ENCODE measurements at places on chromosomes 11 and 22.

DNA sequence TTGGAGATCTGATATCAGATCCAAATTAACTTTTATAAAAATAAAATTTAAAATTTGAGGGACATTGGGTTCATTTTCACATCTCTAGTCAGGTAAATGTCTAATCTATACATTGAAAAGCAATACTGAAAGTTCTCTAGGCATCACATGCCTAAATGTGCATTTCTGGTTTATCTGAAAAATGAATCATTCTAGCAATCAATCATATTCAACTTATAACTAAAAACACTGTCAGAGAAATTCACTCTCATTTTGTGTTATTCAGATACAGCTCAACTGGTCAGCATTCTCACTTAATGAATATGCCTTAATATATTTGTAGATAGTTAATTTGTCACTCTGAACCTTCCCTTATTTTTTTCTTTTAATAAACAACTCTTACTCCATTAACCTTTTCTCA lies 243.2 kb downstream of the CASP12 start:
- no peak for DNase-seq

- no peak for DNase-seq
Measured at GRCh38 chr11:57652662-57653061, 3.0 kb upstream of the YPEL4 start.

DNA sequence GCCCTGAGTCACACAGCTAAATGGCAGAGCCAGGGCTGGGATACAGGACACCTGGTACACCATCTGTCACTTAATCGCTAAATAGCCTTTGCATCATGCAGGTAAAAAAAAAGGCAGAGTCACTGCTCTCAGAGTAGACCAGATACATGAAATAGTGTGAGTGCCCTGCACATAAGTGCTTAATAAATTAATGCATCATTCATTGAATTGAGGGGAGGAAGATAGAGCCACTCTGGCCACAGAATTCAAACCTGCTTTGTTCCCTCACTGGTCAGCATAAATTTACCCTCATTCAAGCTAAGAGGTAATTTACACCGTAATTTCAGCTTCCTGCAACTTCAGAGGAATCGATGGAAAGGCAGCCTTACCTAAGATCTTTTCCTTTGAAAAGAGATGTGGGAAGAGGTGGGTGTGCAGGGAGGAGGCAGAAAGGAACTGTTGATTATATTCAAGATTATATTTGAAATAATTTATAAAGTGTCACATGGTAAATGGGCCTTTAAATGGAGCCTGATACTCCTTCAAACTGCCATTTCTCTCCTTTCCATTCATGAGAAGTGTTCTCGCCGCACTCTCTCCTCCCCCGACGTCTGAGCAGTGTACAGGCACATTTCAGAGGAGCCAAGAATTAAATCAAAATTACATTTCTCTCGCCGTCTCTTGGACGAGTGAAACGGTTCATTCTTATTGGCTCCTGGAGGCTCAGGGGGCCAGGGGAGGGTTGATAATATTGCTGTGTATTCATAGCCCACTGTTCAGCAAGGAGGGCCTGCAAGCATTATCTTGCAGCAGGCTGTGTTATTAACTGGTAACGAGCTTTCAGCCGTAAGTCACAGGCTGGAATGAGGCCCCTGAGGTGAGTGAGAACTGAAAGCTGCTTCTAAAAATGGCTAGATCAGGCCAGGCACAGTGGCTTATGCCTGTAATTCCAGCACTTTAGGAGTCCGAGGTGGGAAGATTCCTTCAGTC lies 52.2 kb upstream of the HMGXB4 start:
- no peak for DNase-seq

GRCh38 chr22:43905681-43906080 lies 13.9 kb upstream of the PNPLA5 start:
- no peak for DNase-seq

DNA sequence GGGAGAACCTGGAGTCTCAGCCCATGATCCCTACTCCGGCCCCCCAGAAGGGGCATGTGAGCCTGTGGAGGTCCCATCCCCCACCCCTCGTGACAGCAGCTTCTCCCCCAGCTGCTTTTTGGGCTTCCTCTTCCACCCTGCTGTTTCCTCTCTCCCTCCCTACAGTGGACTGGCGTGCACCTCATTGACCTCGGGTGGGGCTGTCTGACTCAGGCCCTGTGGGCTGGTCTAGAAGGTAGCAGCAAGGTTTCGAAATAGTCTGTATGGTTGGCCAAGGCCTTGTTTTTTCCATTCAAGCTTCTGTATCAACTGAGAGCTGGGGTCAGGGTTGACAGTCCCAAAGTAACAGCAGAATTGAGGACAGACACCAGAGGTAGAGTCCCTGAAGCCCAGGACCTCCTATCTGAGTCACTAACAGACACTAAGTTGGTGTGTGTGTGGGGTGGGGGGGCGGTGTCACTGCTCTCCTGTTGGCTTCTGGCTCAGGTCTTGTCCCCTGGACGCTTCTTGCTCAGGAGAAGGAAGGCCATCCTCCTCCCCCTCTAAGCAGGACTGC lies 7.7 kb downstream of the SLC37A2 start:
- DNase-seq: no peak

- no peak for DNase-seq
Measured at GRCh38 chr11:76348348-76348747, 32.6 kb downstream of the THAP12 start.

- DNase-seq: no peak
Measured at GRCh38 chr22:50048061-50048765, 9.9 kb downstream of the TTLL8 start.

GRCh38 chr11:31725176-31725575 lies 85.9 kb downstream of the PAX6 start:
- DNase-seq: no peak

GRCh38 chr11:134504146-134504905 lies 92.3 kb upstream of the B3GAT1 start:
- DNase-seq: no peak

DNA sequence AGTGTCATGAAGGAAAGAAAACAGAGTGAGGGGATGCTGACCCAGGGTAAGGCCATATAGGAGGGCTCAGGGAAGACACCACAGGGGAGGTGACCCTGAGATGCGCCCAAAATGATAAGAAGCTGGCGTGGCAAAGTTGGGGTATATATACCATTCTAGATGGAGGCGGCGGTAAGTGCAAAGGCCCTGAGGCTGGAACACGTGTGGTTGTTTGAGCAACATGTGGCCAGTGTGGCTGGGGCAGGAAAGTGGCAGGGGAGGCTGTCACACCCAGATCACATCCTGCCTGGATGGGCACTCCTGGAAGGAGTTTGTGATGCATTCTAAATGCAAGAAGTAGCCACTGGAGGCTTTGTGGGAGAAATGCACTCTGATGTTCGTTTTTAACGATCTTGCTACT lies 70.2 kb downstream of the CYTH4 start:
- no peak for DNase-seq

- no peak for DNase-seq
Measured at GRCh38 chr22:47063071-47063509, 300.6 kb downstream of the TBC1D22A start.

- no peak for DNase-seq
Measured at GRCh38 chr22:21449531-21450319, 17.5 kb upstream of the TMEM191C start.

GRCh38 chr11:76768088-76768908 lies 14.9 kb upstream of the TSKU start:
- DNase-seq: no peak

DNA sequence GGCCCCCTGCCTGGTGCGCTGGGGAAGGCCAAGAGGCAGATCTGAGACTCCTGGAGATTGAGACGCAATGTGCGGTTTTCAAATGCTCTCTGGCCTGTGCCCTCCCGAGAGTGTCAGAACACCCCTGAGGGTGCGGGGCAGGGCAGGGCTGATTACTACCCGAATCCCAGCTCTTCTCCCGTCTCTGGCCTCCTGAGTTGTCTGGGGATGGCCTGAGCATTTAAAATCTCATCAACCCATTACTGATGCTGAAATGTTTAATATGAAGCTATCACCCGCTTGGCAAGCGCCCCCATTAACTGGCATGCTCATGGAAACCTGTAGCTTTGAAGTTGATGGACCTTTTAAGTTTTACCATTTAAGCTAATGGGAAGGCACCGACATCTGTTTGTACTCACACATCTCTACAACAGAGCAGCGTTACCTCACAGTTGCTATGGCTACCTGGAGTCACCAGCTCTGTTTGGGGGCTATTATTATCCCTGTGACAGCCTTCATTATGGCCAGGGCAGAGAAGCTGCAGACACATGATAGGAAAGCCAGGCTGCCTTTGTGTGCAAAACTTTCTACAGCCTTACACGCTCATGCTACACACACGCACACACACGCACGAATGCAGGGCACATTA lies 3.6 kb upstream of the MB start:
- no peak for DNase-seq

GRCh38 chr11:9689721-9690120 lies 25.8 kb downstream of the SWAP70 start:
- DNase-seq: no peak

DNA sequence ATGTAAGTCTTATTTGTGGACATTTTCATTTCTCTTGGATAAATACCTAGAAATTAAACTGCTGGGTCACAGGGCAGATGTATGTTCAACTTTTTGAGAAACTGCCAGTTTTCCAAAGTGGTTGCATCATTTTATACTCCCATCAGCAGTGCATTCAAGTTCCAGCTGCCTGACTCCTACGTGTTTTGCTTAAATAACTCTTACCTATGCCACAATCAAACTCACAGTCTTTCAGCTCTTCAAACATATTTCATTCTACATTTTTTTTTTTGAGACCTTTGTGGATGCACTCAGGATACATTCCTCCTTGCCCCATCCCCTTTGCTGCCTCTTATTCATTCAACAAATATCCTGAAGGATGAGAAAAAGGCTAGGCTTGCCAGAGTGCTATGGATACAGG lies 9.2 kb downstream of the TCF20 start:
- no peak for DNase-seq

DNA sequence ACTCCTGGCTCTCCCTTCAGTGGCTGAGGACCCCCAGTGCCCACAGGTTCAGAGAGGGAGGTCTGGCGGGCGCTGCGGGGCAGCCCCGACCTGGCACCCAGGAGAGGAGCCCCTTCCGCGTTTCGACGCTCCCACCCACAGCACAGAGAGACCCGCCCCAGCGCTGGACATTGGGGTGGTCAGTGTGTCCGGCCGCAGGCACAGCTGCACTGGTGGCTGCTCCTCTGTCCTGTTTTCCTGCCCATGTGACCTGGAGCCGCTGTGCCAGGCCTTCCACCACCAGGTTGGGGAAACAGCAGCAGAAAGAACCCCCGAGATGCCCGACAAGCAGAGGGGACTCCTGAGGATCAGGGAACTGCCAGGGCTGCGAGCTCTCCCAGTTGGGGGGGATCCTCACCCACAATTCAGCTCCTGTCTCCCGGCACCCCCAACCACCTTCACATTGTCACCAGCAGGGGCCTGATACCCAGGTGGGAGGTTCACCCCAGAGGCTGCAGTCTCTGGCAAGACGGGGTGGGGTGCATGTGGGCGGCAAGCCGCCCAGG lies 13.6 kb downstream of the KRTAP5-5 start:
- no peak for DNase-seq

DNA sequence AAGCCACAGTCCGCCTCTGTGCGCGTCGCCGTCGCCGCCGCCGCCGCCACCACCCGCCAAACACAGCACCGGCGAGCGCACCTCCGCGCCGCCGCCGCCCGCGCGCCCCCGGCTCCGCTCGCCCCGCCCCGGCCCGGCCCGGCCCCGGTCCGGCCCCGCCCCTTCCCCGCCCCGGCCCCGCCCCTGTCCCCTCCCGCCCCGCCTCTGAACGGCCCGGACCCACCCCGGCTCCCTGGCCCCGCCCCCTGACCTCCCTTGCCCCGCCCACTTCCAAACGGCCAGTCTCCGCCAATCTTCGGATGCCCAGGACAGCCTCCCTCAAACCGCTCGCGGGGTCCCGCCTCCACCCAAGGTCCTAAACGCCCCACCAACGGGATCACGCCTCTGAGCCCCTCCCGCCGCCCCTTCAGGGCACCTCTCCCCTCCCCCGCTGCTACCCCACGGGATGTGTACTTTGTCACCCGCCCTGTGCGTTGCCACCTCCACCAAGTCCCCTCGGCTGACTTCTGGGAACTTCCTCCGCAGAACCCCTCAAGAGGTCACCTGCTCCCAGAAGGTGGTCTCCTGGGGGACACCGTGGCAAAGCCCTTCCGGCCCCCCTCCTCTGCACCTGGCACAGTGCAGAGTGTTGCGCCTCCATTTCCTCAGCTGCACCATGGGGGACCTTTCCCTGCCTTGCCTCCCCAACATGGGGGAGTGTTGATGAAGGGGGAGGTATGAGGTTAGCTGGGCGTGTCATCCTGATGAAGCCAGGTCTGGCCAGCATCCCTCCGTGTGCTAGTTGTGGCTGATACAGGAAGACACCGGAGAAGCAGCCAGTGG lies at the start of gene KIAA0930:
Gene KIAA0930, minus strand, starts transcription at position 85 of the 822 bp plus-strand sequence. CDS start 191 bp downstream, outside the sequence.
- peak; percentile 85 for DNase-seq

- peak; percentile 29 for DNase-seq
Measured at GRCh38 chr11:9758637-9759518, 95.0 kb downstream of the SWAP70 start.

DNA sequence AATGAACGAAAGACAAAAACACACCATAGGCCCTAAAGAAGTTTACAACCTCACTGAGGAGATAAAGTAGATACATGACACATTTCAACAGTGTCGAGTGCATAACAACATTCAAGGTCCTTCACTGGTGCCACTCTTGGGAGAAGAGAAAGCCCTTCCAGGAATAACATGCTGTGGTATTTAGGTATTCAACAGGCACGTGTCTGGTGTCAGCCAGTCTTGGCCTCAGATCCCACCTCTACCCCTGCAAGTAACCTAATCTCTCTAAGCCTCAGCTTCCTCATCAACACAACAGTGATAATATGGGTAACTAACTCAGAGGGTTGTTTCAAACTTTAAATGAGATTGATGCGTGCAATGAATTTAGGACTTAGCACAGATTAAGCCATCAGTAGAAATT lies 235.0 kb upstream of the ZC3H12C start:
- no peak for DNase-seq

- peak; percentile 33 for DNase-seq
Measured at GRCh38 chr11:113874581-113875233, 665 bp downstream of the USP28 start.

DNA sequence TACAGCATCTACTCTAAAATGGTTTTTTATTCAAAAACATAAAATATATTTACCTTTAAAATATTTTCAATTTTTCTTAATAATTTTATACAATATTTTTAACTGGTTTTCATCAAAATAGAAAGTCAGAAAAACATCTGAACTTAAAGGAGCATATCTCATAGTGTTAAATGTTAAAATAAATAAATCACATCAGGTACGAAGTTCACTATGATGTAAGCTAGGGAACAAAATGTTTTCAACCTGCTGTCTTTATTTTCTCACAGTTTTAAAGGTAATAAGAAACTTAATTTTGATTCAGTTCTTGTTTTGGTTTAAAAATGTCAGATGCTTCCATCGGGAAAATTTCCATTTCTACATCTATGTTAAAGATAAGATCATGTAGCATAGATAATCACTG lies 97.7 kb downstream of the MUC15 start:
- DNase-seq: no peak
